ENCODE measurements at places on chromosomes 12 and 14.

- peak; percentile 18 for DNase-seq
Observed at GRCh38 chr14:50559990-50560930, at the start of gene ATL1. ATL1 (plus strand) TSS chr14:50560145; CDS start chr14:50560266, 121 bp downstream.

GRCh38 chr14:26872515-26873361 is 274.9 kb upstream of the NOVA1 start:
- no peak for DNase-seq

DNA sequence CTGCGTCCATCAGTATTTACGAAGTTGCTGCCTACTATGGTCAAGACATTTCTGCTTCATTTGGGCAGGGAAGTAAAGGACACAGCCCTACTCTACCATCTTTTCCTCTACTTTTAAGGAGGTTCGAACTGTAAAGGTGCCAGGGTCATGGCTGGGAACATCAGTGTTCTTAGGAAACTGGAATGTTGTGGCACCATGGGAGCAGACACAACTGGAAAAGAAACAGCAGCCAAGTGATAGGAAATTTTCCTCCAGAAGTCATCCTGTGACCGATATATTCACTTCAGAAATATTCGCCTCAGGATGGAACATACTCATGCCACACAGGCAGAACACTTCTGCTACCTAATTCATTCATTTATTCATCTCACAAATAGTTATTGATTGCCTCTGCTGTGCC is 104.4 kb downstream of the ETV6 start:
- no peak for DNase-seq

DNA sequence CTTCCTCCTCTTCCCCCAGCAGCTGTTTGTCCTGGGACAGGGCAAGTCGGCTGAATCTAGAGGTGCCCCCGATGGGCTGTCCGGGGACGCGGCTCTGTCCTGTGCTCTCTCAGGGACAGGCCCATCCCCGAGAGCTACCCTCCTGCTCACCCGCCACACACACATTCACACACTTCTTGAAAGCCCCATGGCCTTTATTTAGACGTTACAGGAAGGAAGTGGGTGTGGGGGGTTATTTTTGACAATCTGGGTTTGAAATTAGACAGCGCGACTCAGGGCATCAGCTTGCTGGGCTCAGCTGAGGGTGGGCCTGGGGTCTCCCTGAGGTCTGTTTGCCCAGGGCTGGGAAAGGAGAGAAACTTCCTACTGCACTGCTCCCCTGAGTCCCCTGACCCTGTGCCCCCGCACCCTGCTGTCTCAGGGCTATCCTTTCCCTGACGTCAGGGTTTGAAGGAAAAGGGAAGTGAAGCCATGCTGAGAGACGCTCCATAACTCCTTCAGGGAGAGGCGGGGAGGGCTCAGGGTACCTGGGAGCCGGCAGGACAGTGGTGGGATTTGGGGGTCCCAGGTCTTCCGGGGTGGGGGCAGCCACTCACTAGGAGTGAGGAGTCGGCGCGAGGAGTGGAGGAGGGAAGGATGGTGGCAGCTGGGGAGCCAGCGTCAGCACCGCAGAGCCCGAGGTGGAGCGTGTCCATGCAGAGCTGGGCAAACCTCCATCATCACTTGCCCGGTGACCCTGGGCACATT is 8.1 kb downstream of the PTPN6 start:
- DNase-seq = peak; percentile 94

All from MV-4-11 (cell line).